ENCODE measurements at places on chromosomes 4 and X.

DNA sequence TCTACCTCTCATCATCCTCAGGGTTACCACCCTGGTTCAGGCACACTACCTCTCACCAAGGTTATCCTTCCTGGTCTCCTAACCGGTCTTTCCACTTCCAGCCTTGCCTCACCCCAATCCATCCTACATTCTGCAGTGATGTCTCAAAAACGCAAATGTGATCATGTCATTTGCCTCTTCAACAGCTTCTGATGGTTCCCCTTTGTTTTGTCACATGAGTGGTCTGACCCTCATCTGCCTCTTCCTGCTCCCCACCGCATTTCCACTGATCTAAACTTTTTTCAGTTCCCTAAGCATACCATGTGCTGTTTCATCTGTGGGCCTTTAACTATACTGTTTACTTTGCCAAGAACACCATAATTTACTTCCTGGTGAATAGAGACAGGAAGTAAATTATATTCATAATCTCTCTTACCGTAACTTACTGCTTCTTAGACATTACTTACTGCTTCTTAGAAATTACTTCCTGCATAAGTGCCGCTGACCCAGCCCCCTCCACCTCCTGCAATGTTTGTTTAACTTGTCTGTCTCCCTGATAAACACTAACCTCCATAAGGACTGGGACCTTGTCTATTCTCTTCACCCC is 27.1 kb upstream of the NSUN7 start:
- DNase-seq = no peak

DNA sequence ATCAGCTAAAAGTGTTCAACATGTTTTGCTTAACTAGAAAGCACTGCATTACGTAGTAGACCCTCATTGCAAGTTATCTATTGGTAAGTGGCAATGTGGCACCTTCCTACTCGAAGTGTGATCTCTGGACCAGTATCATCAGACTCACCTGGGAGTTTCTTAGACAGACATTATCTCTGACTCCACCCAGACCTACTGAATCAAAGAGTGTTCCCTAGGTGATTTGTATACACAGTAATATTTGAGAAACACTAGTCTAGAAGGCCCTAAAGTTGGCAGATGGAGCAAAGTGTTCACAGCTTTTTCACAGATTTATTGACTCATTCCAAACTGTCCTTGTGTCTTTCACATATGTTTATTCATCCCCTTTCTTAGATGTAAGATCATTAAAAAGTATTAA is 35.7 kb downstream of the SHROOM4 start:
- DNase-seq = no peak

GRCh38 chr4:58553031-58553430 is 1442.8 kb upstream of the IGFBP7 start:
- no peak for DNase-seq

GRCh38 chr4:38664706-38665401 is 855 bp downstream of the KLF3 start:
- DNase-seq = peak; percentile 30

- DNase-seq = no peak
Measured at GRCh38 chr4:127586922-127587571, 45.7 kb upstream of the INTU start.

DNA sequence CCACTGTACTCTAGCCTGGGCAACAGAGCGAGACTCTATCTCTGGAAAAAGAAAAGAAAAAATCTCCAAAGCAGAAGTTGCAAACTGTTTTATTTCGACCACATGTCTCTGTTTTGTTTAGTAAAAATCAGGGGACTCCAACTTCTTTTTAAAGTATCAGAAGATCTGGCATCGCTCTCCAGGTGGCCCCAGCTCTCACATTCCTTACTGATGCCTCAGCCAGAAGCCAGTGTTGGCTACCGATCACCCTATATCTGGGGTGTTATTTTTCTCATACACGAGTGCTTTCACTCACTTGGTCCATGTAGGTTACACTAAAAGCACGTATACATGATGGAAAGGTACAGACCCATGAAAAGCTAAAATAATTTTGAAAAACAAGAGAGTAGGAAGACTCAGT is 8.3 kb downstream of the MPP1 start:
- no peak for DNase-seq

DNA sequence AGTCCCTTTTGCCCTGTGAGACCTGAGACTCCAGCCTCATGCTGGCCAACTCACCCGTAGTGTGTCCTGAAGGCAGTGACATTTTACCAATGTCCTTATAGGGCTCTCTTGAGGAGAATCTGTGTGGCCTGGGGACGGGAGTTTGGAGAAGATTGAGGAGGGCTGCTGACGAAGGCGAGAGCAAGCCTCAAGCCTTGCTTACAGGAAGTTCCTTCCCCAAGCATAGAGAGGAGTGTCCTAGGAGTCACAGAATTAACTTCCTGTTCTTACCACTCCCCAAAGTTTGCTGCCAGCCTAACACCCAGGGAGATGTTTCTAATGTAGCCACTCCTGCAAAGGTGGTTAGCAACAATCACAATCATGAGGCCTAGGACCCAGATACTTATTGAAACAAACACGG is at the start of gene NXF3:
TSS of gene NXF3 (minus strand) at position 202 of the 400 bp plus-strand sequence. CDS start at position 82, 120 bp downstream.
- no peak for DNase-seq

GRCh38 chr4:107757864-107758476 is 37.9 kb upstream of the PAPSS1 start:
- DNase-seq = no peak

DNA sequence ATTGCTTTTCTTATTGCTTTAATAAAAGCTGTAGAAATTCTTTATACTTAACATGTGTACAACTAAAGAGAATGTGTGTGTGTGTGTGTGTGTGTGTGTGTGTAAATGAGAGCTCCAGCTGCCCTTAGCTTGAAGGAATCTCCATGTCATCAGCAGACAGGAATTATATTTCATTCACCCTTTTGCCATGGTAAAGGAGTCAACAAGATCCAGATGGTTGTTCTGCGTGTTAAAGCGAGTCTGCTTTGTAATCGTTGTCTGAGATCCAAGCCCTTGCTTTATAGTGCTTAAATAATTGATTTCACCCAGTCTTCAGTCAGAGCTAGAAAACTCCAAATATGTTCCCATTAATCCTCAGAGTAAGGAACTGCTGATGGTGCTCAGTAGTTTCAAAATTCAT is 285.5 kb downstream of the PDGFC start:
- no peak for DNase-seq

- DNase-seq = no peak
Measured at GRCh38 chrX:118423558-118423957, 72.1 kb upstream of the DOCK11 start.

DNA sequence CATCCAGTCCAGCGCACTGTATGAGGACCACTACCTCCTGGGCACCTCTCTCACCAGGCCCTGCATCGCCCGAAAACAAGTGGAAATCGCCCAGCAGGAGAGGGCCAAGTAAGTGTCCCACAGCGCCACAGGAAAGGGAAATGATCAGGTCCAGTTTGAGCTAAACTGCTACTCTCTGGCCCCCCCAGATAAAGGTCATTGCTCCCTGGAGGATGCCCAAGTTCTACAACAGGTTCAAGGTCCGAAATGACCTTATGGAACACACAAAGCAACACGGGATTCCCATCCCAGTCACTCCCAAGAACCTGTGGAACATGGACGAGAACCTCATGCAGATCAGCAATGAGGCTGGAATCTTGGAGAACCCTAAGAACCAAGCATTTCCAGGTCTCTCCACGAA is 104.1 kb downstream of the PLS3 start:
- no peak for DNase-seq

DNA sequence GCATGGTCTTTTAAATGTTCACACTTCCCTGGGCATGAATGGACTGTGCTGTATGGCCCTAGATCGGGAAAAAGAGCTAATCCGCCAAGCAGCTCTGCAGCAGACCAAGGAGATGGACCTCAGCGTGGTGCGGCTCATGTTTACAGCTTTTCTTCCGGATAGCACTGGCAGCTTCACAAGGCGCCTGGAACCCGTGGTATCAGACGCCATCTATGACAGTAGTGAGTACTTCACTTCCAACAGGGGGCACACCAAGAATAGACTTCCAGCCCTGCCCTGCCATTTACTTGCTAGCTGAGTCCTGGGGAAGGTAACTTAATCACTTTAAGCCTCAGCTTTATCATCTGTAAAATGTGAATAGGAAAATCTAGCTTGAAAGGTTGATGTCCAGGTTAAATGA is 77.7 kb downstream of the NFKB1 start:
- DNase-seq = no peak

DNA sequence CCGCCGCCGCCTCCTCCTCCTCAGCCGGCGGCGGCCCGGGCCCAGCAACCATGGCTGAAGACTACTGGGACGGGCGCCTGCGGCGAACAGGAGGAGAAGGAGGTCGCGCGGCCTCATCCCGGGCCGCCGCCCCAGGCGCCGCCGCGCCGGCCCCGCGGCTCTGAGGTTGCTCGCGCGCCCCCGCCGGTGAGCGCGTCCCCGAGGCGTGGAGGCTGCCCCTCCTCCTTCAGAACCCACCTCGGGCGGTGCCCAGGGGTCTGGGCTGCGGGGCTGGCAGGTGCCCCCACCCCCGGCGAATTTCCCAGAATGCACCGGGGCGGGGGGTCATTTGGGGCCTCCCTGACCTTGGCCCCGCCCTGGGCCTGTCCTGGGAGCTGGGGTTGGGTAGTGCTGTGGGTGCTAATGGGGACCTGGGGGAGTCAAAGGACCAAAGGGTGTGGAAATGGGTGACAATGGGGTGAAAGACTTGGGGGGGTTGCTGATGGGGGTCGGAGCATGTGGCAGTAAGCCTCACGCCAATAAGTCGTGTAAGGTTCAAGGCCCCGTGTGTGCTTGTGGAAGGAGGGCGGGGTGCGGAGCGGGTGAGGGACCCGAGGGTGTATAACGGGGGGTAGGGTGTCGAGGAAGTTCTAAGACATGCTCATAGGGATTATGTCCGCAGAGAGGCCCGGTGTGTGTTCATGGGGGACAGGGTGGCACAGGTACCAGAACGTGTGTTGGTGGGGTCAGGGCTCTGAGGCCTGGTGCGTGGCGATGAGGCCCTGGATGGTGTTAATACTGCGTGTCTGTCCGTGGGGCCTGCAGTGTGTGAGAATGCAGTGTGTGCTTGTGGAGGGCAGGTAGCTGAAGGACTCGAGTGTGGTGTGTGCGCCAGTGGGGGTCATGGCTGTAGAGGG is 687 bp downstream of the CDK16 start:
- peak; percentile 44 for DNase-seq

DNA sequence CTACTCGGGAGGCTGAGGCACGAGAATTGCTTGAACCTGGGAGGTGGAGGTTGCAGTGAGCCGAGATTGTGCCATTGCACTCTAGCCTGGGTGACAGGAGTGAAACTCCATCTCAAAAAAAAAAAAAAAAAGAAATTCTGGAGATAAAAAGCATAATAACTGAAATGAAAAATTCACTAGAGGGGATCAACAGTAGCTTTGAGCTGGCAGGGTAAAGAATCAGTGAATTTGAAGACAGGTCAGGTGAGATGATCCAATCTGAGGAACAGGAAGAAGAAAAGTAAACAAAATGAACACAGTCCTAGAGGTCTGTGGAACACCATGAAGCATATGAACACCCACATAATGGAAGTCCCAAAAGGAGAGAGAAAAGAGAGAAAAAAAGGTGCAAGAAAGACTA is 15.0 kb downstream of the TIMP1 start:
- no peak for DNase-seq

DNA sequence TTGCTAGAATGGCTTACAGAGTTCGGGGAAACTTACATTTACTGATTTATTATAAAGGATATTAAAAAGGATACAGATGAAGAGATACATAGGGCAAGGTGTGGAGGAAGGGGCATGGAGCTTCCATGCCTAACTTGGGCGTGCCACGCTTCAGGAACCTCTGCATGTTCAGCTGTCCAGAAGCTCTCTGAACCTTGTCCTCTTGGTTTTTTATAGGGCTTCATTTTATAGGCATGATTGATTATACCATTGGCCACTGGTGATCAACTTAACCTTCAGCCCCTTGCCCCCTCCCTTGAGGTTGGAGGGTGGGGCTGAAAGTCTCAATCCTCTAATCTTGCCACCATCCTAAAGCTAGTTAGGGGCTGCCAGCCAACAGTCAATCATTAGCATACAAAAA is 10.7 kb downstream of the SMAD1 start:
- DNase-seq = no peak

DNA sequence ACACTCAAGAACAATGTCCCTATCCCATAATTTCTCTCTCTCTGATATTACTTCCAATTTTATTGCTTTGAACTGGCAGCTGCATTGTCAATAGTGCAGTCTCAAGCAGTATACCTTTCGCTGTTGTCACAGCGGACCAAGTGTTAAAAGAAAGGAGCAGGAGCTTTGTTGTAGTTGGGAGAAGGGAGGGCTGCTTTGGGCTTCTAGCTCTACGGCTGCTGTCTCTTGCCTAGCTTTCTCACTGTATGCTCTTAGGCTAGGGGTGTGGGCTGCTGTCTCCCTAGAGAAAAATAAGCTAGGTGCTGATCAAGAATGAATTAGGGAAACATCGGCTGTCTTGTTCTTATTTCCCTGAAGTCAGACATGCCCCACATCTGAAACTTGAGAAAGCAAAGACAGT is 52.5 kb downstream of the TRPC5OS start:
- no peak for DNase-seq

GRCh38 chr4:613126-613525 is 12.2 kb upstream of the PDE6B start:
- DNase-seq = no peak

- DNase-seq = peak; percentile 3
Measured at GRCh38 chr4:155667568-155668511, 1.2 kb downstream of the GUCY1A1 start.

DNA sequence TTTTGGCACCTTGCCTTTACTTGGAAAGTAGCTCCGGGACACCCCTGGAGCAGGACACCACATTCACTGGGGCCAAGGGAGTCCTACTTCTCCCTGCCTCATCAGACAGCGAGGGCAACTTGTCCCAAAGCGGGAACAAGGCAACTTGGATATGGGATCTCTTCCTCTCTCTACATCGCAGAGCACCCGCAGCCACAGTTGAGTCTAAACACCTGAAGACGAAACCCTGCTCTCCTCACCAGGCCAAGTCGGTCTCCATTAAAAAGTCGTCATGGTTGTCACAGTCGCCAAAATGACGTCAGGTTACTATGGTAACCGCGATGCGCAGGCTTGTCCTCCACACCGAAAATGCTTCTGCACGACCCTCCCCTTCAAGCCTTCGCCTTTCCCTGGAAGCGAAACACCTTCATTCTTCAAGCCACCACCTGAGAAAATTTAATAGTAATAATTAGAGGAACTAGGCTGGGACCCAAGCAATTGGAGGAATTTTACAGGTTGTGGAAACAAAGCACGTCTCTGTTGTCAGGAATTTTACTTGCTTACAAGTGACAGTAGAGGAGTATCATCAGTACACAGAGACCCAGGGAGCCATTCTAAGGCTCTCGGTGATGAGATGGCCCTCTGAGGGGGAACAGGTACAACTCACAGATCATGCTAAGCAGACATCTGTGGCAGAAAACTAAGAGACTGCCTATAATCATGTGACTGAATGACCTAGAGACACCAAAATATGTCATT is 30.5 kb upstream of the TCEAL4 start:
- DNase-seq = no peak

DNA sequence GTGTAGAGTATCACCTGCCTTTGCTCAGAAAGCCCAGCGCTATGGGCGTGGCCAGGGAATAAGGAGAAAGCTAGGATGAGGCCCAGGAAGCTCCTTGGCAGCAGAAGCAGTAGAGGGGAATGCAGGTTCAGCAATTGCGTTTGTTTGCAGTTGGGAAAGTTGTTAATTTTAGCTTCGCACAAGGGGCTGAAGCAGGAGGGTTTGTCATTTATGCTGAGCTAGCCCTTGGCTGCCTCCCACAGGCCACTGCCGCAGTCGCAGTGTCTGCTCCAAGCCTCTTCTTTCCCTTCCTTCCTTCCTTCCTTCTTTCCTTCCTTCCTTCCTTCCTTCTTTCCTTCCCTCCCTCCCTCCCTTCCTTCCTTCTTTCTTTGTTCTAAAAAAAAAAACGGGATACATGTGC is 21.5 kb downstream of the FRMPD3 start:
- no peak for DNase-seq

Data from activated gamma-delta T cell (primary cell).